ENCODE measurements at places on chromosomes 16 and 17.
A peak's percentile ranks its signal among the peaks of the same experiment; 100 is the strongest.

GRCh38 chr17:72506773-72507172 is 386.0 kb downstream of the SOX9 start:
- DNase-seq, result no peak

- DNase-seq, result no peak
Observed at GRCh38 chr16:50505714-50506542, 42.3 kb upstream of the NKD1 start.

GRCh38 chr16:89037261-89038152 is 56.1 kb upstream of the ACSF3 start:
- DNase-seq, result no peak

DNA sequence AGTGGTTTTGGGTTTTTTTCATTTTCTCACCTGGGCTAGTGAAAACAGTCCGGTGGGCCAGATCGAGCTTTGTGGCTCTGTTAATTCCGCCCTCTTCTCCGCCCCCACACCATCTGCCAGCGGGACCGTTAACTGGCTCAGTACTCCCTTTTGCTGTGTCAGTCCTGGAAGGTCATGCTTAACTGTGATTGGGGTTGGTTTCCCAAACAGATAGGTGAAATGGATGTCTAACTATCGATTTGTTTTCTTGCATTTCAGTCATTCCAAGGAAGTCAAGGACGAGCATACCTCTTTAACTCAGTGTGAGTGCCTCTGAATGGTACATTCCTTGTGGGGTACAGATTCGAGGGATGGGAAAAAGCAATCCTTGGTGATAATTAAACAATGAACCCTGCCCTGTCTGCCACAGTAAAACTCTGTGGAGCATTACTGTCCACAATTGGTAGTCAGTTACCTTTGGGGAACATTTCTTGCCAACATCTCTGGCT is 56.7 kb downstream of the YPEL2 start:
- no peak for DNase-seq

- DNase-seq, result no peak
Observed at GRCh38 chr17:61411261-61412142, 11.9 kb downstream of the TBX2 start.

- no peak for DNase-seq
Observed at GRCh38 chr17:15413101-15413771, 54.2 kb downstream of the CDRT4 start.

DNA sequence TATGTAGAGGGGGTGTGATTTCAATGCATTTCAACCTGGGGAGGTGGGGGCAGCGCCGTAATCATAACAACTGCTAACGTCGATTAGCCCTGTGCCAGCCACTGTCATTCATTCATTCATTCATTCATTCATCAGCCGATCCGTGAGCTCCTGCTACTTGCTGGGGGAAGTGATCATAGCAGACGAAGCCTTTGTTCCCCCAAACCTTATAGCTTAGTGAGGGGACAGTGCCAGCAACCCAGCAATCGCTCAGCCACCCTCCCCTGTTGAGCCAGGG is 106.5 kb upstream of the GSE1 start:
- DNase-seq, result no peak

DNA sequence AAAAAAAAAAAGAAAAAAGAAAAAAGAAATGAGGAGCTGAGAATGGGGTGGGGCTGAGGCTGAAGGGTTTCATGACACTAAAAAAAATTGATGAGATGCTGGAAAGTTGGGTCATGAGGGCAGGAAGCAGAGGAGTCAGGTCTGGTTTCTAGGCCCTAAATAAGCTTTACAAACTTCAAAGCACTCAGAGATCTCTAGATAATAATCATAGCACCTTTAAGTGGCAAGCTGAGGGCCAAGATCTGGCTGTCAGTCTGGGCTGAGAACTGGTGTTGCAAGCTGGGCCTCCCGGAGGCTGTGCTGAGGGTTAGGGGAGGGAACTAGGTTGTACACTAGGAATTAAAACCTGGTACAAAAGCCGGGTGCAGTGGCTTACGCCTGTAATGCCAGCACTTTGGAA is 6.4 kb downstream of the ZNF764 start:
- DNase-seq, result no peak

DNA sequence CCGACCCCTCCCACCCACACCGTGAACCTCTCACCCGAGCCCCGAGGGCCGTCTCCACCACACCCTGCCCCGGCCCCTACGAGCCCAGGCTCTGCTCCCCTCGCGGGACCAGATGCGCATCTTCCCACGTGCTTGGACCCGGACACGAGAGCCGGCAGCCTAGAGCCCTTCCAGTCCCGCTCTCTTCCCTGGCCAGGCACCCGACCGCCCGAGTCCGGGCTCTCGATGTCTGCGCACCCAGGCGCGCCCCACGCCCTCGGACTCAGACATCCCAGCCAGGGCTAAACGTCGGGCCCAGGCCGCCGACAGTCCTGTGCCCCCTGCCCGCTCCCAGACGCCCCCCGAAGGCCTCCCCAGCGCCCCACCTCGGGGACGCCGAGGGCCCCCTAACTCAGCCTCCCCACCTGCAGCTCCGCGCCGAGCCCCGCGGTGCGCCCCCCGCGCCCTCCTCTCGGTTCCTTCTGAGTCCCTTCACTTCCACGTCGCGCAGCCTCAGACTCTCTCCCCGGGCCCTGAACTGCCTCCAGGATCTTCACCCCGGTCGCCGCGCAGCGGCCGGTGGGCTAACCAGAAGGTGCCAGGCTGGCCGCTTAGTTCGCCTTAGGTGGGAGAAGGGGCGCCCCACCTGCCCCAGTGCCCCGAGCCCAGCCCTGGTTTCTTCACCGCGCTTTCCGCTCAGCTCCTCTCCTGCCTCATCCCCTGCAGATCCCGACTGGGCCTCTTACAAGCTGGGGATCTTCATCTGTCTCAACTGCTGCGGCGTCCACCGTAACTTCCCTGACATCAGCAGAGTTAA is 688 bp downstream of the ADAP2 start:
- DNase-seq, result no peak

DNA sequence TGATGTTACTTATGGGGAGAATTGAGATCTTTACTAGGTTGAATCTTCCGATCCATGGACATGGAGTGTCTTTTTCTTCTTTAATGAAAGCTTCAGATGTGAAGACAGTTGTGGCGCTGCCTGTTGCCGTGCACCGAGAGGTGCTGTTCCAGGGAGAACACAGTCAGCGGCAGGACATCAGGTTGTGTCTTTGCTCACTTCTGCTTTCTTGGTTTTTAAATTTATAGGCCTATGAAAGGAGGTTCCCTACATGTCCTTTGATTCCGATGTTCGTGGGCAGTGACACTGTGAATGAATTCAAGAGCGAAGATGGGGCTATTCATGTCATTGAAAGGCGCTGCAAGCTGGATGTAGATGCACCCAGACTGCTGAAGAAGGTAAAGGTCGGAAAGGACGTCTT is 49.8 kb downstream of the SEC14L1 start:
- no peak for DNase-seq

DNA sequence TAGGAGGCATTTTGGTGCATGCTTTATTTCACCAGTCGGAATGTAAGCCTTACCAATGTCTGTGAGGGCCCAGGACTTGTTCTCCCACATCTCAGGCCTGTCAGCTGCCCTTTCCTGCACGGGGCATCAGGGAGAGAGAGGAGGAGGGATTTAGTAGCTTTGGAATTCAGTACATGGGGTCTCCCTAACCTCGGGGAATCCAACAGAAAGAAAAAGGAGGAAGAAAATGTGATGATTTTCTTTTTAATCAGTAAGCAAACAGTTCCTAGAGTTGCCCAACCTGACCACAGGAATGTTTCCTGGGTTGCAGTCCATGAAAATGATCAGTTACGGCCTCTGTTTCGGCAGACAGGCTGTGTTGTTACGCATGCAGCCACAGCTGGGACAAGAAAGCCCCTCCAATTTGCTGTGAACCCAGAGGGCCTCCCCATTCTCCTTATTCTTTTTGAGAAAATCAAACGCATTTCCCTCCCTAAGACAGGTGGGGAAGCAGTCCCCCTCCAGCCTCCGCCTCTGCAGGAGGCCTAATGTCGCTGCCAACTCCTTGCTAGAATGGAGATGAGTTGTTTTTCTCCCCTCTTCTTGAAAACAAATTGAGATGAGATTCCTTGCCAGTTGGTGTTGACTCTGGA is 53.1 kb upstream of the TANGO6 start:
- no peak for DNase-seq

GRCh38 chr16:49528060-49528865 is 154.7 kb downstream of the C16orf78 start:
- no peak for DNase-seq

DNA sequence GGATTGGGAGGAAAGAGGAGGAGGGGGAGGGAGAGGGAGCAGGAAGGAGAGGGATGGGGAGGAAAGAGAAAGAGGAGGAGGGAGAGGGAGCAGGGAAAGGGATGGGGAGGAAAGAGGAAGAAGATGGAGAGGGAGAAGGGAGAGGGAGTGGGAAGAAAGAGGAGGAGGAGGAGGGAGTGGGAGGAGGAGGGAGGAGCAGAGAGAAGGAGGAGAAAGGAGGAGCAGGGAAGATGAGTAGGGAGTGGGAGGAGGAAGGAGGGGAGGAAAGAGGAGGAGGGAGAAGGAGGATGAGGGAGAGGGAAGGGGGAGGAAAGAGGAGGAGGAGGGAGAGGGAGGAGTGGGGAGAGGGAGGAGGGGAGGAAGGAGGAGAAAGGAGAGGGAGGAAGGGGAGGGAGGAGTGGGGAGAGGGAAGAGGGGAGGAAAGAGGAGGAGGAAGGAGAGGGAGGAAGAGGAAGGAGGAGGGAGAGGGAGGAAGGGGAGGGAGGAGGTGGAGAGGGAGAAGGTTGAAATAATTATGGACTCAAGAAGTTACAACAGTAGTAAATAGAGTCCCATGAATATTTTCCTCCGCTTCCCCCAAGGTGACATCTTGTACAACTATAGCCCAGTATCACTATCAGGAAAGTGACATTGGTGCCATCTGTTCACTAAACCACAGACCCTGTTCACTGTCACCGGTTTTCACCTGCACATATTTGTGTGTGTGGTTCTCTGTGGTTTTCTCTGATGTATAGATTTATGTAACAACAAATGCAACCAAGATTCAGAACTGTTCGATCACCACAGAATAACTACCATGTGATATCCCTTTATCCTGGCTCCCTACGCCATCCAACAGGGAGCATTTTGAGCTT is 325.3 kb upstream of the EEF2KMT start:
- DNase-seq, result no peak

- DNase-seq, result peak; percentile 30
Observed at GRCh38 chr17:46818316-46818928, at the start of gene WNT3. Gene WNT3 (minus strand): TSS chr17:46818692. CDS start chr17:46818597, 95 bp downstream.

GRCh38 chr16:68752602-68753001 is 15.5 kb downstream of the CDH1 start:
- DNase-seq, result no peak

- no peak for DNase-seq
Observed at GRCh38 chr16:22897184-22897583, 83.2 kb downstream of the HS3ST2 start.

GRCh38 chr16:27852681-27853080 is 210.8 kb downstream of the GSG1L start:
- DNase-seq, result no peak

- DNase-seq, result no peak
Observed at GRCh38 chr16:27690608-27691007, 140.7 kb downstream of the KATNIP start.
